Activated CD4-positive, CD25-positive, alpha-beta regulatory T cell treated with anti-CD3 and anti-CD28 coated beads, Interleukin-2, amount 50 U/mL, for 16 hours (primary cell): ENCODE measurements at places on chromosomes 5 and 9.
A peak's percentile ranks its signal among the peaks of the same experiment; 100 is the strongest.

GRCh38 chr9:116059466-116059865 is 94.1 kb upstream of the PAPPA start:
- no peak for DNase-seq

- no peak for DNase-seq
Observed at GRCh38 chr5:72379936-72380335, 59.8 kb downstream of the PTCD2 start.

GRCh38 chr9:92941861-92942260 is 5.5 kb upstream of the FGD3 start:
- no peak for DNase-seq

- DNase-seq, result no peak
Observed at GRCh38 chr5:94508461-94509148, 109.8 kb downstream of the KIAA0825 start.

- DNase-seq, result no peak
Observed at GRCh38 chr5:100424017-100424416, 111.2 kb upstream of the FAM174A start.

GRCh38 chr5:126280343-126280742 is 142.9 kb upstream of the GRAMD2B start:
- no peak for DNase-seq

DNA sequence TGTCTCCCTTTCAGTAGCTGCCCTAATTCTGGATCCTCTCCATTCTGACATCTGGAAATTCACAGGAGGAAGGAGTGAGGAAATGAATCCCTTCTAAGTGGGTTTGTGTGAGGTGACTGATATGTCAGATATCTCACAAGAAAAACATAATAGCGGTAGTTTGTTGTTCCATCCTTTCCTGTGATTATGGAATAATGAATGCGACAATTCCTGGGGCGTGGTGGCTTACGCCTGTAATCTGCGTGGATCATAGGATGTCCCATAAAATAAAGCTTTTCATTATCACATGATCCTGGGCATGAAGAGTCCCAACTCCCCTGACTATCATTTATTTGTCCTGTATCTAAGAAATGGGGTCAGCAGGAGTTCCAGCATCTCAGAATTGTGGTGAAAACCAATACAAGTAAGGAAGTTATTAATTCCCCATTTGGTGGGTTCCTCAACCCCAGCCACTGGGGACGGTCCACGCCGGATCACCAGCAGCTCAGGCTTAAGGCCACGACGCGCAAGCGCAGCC is 375 bp upstream of the C5orf24 start:
- no peak for DNase-seq

DNA sequence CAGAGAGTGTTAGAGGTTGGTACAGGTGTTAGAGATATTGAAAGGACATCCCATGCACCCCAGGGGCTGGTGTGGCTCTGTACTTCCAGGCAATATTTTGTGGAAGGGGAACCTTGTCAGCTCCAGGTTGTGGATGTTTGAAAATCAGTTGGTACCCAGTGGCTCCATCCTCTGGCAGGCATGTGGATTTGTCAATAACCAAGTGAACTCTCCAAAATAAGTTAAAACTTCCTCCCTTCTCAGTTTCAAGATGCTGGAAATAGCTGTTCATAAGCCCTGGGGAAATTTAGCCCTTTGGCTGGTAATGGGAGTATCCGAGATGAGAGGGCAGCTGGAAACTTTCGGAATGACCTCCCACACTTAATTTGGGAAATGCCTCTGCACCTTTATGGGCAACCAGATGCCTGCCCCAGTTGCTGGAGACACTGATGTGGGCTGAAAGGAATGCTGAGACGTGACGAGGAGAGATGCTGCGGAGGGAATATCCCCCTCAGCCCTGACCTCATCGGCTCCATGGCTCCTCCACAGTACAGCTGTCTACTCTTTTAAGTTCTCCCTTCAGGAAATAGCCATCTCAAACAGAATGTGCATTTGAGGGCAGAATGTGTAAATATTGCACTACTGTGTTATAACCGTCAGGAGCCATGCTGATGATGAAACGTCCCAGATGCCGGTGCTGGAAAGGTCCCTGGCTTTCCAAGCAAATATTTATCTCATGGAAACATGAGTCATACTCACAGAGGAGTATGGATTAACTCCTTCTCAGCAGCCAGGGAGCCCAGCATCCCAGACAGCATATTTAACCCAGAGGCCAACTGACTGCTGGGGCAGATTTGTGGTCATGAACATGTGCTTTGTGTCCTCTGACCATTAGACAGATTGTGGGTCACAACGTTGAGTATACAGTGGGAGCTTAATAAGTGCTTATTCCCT is 29.5 kb downstream of the TGFBI start:
- no peak for DNase-seq

DNA sequence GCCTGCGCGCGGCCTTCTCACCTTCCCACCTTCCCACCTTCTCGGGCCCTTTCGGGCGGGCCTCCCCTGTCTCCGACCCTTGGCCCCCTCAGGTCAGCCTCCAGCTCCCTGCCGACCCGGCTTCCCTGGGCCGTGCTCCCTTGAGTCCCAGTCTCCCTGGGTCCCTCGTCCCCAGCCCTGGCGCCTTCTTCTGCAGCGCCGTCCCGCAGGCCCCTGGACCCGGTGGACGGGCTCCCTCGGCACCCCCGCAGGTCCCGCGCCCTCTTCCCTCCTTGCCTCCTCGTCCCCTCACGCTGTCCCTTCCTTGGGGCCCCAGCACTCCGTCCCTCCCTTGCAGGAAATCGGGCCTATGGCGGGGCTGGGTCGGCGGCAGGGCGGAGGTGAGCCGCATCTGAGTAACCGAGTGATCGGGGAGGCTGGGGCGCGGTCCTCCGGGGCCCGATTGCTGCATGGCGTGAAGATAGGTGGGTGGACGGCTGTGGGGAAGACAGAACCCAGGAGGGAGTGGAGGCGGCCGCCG is 7.6 kb downstream of the ARPC5L start:
- no peak for DNase-seq

DNA sequence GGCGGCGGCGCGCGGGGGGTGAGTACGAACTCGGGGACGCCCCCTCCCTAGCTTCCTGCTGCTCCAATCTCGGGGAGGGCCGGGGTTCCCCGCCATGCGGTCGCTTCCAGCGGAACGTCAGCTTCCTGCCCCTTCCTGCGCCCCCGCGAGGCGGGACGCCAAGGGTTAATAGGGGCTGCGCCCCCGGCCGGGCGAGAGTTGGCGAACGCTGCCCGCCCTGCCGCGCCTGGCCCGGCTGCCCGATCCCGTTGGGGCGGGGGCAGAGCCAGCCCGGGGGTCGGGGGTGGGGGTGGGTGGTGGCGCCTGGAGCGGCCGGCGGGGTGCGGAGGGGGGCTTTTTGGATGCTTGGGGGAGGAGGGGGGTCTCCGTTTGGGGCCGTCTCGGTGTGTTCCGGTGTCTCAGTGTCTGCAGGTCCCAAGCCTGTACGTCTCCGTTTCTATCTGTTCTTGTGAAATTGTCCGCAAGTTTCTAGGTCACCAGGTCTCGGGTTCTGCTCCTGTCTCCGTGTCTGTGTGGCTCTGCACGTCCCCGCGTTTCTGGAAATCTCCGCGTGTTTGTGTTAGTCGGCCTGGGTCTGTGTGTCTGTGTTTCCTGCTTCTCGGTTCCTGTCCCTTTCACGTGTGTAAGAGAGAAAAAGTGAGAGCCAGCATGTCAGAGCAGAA is 789 bp downstream of the COL27A1 start:
- no peak for DNase-seq

- DNase-seq, result no peak
Observed at GRCh38 chr5:154520861-154521453, 42.9 kb upstream of the HAND1 start.

DNA sequence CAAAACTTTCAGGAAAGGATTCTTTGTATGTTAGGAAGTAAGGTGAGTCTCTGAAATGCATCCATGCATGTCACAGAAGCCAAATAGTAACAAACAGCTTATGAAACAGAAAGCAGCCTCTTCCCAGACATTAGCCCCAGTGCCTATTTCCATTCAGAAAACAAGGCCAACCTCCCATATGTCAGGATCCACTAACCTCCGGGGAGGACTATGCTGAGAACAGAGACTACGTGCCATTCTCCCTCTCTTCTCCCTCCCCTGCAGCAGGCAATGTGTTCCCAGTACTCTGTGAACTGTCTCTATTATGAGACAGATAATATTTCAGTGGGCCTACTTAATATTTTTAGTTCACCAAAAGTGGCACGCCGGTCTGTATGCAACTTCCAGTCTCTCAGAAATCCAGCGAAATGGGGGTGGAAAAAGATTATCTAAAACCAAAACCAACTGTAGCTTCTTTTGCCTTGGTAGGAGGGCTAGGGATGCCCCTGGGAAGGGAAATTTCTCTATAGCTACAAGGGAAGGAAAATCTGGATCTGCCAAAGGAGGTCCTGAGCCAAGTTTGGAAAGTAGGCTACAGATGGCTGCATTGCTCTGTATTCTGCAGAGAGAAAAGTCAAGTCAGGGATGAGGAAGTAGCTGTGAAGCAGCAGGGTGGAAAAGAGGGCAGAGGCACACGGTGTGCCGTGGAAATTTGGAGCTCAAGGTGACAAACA is 42.0 kb downstream of the VLDLR start:
- DNase-seq, result no peak

DNA sequence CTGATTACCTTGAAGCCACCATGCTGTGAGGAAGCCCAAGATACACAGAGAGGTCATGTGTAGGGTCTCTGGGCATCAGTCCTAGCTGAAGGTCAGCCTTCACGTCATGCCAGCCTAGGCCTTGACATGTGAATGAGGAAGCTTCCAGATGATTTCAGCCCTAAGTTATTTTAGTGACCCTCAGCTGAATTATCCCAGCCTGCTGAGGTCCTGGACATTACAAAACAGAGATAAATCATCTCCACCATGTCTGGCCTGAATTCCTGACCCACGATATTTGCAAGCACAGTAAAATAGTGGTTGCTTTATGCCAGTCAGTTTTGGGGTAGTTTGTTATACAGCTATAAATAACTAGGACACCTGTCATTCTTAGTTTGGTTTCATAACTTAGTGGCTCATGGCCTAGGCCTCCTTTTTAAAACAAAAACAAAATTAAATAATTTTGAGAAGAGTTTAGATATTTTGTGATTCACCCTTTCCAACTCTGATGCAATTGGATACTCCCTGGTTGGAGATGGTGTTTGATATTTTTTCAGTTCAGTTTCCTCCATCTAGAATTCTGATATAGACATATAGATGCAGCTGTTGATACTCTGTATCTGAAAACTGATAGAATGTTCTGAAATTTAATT is 571.3 kb upstream of the CLINT1 start:
- DNase-seq, result no peak

GRCh38 chr9:15372455-15372854 is 50.2 kb upstream of the SNAPC3 start:
- no peak for DNase-seq

DNA sequence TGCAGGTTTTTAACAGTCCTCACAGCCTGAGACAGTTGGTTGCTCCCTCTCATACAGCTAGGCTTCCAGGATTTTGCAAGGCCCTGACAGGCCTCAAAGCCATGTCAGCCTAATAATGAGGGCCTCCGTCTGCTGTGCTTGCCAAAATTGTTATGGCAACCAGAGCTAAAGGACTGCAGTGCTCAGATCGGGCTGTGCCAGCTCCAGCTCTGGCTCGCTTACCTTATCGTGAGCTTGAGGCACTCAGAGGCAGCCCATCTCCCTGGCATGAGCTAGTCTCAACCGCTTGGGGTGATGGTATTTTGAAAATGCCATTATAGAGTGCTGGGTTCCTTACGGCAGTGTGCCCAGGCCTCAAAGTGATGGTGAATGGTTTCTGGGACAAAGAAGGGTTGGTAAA is 8.4 kb downstream of the MTAP start:
- no peak for DNase-seq

DNA sequence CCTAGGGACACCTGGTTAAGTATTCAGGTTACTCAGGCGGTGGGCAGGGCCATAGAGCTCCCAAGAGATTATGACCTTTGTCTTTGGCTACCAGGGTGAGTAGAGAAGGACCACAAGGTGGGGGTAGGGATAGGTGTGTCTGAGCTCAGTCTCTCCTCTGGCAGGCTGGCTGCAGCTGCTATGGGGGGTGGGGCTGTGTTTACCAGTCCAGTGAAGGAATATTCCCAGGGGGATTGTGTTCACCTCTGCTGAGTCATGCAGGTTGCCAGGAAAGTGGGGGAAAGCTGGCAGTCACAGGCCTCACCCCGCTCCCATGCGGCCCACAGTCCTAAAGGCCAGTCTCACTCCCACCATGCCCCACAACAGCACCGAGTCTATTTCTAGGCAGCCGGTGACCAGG is 53.6 kb upstream of the POU5F2 start:
- DNase-seq, result no peak

- DNase-seq, result peak; percentile 59
Observed at GRCh38 chr5:170225326-170226128, 7.3 kb upstream of the C5orf58 start.

DNA sequence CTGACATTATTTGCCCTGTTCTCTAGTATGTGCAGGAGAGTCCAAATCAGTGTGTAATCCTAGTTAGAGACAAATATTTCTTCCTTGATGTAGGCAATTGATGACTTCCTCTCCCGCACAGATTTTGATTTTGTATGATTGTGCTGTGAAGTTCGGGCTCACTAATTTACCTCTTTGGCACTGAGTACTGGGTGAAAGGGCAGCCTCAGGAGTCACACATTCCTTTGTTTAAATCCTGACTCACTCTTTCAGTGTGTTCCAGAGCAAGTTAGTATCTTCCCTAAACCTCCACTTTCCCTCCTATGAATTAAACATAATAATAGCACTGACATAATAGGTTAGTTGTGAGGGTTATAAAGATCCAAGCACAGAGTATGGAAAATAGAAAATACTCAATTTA is 269.7 kb downstream of the ISL1 start:
- no peak for DNase-seq

DNA sequence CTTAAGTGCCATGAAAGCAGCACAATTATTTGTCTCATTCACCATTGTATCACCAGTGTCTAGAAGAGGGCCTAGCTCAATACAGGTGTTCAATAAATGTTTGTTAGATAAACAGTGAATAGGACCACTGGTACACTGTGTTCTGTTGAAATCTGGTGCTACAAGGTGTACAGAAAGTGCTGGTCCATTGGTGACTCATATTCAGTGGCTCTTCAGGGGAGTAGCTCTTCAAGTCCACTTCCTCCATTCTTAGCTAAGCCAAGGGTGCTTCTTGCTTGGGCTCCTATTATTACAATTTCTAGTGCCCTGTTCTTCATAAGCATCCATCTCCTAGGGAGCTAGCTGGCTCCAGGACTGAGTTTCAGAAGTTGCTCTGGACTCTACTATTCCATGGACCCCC is 6.4 kb upstream of the FCHO2 start:
- DNase-seq, result no peak

GRCh38 chr5:77133061-77133758 is 46.1 kb upstream of the ZBED3 start:
- DNase-seq, result no peak

DNA sequence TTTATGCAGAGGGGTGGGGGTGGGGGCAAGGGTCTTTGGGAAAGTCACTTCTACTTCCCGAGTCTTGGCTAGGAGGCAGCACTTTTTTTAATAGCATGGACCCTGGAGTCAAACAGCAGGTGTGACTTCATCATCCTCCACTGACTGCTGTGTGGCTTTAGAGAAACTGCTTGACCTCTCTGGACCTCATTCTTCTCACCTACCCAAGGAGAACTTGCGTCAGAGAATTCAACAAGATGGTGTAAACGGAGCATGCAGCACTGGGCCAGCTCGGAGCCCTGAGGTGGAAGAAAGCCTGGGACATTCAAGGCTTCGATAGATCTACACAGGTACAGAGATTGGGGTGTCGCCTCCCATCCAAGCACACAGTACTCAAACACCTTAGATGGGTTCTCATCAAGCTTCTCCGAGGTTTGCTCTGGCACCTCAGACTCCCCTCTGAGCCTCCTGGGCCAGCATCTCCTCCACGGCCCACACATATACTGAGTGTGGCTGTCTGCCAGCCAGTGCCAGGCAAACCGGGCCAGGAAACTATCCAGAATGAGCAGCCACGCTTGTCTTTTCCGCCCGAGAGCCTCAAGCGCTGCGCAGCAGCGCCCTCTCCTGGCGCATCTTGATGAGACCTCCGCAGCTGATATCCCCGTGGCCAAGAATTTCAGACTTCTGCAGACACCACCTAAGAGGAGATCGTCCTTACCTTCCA is 4.6 kb upstream of the SLC25A48 start:
- no peak for DNase-seq
